T-helper 2 cell treated with Interferon-gamma antibody and Interleukin-4, amounts not matched to agents 5 μg/mL and 100 μg/mL, for 36 hours (primary cell): ENCODE measurements at places on chromosomes 2 and 18.

- DNase-seq: no peak
Observed at GRCh38 chr18:49632588-49632987, 70.7 kb downstream of the LIPG start.

- DNase-seq: no peak
Observed at GRCh38 chr2:50489092-50489491, 542.8 kb downstream of the NRXN1 start.

DNA sequence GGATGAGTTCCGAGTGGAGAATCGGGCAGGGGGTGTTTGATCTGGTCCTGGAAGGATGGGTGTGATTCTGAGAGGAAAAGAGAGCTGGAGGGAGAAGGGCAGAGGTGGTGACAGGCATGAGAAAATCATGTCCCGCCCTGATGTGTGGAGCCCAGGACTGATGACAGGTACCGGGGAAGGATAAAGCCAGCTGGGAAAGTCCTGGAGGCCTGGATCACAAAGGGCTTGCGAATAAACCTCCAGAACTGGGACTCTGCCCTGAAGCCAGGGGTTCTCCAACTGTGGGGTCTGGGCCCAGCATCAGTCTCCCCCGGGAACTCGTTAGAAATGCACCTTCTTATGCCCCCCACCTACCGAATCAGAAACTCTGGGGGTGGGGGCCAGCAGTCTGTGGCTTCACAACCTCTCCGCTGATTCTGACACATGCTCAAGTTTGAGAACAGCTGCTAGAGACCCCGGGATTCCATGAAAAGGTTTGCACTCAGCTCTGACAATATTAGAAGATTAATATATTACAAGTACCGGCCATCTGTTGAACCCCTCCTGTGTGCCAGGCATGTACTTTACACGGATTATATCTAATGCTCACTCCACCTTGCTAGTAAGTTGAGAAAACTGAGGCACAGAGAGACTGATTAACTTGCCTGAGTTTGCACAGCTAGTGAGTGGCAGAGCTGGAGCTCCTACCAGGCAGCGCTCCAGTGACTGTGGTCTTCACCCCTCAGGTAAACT, 8.0 kb downstream of the TNFRSF11A start:
- DNase-seq: no peak

GRCh38 chr18:23487738-23488570, 15.4 kb upstream of the RMC1 start:
- peak; percentile 51 for DNase-seq

- no peak for DNase-seq
Observed at GRCh38 chr2:227655454-227655853, 11.2 kb upstream of the SCYGR5 start.

DNA sequence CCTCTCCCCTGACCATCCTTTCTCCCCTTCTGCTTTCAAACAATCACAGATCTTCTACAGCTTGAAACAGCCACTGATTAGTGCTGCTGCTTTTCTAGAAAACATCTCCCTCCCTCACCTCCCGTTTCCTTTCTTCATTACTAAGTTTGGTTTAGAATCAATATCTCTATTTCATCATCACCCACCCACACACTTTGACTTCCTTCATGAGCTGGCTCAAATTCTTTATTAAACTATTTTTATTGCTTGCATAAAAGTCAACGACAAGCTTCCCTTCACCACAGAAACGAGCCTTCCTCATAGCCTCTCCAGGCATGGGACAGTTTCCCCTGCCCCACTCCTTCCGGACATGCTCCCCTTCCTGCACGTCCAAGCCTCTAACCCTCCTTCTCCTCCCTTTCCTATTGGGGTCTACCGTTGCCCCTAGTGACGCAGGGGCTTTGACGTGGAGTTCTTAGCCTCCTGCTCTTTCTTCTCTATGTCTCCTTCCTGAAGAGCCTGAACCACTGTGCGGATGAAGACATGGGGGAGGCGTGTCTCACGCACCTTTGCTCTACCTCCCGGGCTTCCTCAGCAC, 172.0 kb downstream of the AFF3 start:
- DNase-seq: no peak

- DNase-seq: no peak
Observed at GRCh38 chr18:74110976-74111375, 36.7 kb downstream of the FBXO15 start.

DNA sequence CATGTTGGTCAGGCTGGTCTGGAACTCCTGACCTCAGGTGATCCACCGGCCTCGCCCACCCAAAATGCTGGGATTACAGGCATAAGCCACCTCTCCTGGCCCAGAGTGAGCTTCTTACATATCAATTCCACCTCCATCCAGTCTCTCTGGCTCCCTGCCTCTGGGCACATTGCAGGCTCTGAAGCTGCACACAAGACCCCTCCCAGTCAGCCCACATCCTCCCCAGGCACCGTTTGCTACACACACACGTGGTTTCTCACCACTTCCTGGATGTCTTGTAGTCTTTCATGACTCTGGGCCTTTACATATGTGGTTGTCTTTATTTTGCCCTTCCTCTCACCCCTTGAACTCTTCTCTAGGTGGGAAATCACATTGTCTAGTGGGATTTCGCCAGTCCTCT, 64.0 kb upstream of the CABLES1 start:
- DNase-seq: peak; percentile 77

- no peak for DNase-seq
Observed at GRCh38 chr2:172204309-172204708, 101.6 kb upstream of the DLX2 start.

DNA sequence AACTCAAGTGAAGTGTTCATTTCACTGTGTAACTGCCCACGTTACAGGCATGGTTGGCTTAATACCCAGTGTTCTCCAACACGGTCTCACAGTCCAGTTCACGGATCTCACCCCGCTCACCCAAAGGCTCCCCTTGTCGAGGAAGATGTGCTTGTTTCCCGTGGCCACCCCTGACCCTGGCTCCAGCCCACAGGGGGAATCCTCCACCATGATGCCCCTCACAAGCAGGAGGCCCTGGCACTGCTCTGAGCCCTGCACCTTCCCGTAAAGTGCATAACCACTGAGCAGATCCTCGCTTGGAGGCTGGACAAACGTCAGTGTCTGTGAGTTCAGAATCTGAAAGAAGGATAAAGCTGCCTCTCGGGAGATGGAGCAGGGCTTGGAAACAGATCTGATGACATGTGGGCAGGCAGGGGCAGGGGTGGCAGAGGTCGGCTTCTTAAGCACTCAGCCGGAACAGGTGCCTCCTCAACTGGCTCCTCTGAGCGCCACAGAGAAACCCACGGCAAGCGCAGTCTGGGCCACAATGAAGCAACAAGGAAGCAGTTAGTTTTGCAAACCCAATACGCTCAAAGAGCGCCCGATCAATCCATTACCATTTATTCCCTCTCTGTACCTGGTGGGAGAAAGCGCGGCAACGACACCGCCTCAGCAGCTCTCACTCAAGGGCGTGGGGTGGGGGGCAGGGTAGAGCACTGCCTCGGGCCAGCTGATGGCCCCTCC, 17.6 kb downstream of the HDAC4 start:
- DNase-seq: no peak

GRCh38 chr2:82708681-82709080, 1750.4 kb downstream of the SUCLG1 start:
- DNase-seq: no peak

GRCh38 chr2:236682651-236683422, 113.2 kb downstream of the ACKR3 start:
- DNase-seq: no peak

DNA sequence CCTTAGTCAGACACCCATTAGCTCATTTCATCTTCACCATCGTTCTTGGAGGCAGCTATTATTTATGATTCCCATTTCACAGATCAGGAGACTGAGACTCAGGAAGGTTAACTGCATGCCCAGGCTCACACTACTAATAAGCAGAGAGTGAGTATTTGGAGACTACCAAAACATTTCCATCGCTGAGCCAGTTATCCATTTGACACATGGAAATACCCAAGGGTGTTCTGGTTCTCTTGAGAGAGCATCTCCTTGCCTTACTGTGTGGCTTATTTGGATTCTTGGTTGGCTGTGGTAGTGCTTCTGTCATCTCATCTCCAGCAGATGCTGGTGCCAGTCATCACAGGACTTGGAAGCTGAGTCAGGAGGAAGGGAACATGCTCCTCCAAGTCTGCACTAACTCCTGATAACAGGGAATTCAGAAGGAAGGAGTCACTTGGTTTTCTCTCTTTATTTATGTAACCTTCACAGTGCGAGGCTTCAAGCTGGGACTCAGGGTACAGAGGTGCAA, 55.2 kb downstream of the RASGRP3 start:
- no peak for DNase-seq

- DNase-seq: no peak
Observed at GRCh38 chr2:239112127-239112774, 264.4 kb downstream of the TWIST2 start.

DNA sequence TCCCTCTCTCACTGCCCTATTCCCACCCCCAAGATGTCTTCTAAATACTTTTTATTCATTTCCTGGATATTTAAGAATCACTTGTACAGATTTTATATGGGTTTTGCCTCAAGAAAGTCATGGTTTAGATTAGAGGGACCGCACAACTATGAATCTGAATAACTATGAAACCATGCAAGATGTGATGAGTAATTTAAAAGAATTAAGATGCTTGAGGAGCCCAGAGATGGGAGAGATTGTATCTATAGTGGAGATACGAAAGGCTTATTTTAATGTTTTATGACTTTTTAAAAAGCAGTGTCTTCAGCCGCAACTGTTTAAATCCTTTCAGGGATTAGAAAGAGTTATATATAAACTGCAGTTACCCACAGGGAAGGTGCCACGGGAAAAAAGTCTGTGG, 324.1 kb downstream of the LPIN1 start:
- DNase-seq: no peak

- DNase-seq: no peak
Observed at GRCh38 chr18:2529154-2529553, 42.2 kb downstream of the METTL4 start.

DNA sequence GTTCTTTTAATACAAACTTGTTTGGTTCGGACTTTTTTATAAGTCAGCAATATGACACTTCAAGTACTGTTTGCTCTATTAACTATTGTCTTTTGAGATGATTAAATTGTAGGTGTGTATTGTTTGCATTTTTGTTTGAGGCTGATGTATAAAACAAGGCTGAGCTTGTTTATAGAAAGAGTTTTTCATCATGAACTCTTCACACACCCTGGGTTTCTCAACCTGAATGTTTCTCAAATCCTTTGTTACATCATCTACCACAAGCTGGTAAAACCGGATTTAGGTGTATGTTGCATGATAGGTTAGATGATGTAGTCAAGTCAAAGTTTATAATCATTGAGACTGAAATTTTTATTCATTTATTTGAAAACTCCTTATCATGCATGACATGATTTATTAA, 335.2 kb upstream of the LRATD1 start:
- DNase-seq: no peak

GRCh38 chr2:26560892-26561291, 80.3 kb downstream of the CIB4 start:
- no peak for DNase-seq

DNA sequence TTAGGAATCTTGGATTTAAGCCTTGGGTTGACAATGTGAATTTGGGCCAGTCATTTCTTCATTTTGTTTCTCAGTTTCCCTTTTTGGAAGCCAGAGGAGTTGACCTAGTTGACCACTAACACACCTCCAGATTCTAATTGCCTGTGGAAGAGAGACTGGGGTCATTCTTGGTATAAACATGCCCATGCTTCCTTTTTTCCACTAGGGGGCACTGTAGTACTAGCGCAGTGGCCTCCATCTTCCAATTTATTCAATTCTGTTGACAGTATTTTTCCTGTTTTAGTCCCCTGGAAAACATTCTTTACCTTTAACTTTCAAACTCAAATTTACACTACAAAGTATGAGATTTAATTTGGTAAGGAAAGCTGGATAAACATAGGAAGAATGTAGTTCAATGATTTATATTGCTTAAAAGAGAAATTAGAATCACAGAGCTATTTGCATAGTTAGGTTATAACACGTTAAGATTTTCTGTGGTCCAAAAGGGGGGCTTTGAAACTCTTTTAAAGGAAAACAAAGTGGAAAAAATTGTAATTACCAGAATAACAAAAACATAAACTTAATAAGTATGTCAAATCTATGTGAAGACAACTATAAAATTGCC, 57.5 kb upstream of the AGPS start:
- DNase-seq: peak; percentile 18

DNA sequence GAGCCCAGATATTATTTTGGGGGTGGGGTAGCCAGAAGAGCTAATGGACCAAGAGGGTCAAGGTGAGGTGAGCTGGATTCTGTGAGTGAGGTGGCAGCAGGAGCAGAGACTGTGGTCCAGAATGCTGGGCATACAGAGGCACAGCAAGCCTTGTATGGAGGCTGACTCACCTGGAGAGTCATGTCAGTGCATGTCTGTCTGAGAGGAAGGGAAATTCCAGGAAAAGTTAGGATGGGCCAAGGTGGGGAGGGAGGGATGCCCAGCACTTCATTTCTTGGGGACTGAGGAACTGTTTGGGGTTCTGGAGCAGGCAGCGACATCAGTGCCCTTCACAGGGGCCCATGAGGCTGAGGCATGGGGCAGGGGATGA, 21.1 kb downstream of the PER2 start:
- DNase-seq: no peak

DNA sequence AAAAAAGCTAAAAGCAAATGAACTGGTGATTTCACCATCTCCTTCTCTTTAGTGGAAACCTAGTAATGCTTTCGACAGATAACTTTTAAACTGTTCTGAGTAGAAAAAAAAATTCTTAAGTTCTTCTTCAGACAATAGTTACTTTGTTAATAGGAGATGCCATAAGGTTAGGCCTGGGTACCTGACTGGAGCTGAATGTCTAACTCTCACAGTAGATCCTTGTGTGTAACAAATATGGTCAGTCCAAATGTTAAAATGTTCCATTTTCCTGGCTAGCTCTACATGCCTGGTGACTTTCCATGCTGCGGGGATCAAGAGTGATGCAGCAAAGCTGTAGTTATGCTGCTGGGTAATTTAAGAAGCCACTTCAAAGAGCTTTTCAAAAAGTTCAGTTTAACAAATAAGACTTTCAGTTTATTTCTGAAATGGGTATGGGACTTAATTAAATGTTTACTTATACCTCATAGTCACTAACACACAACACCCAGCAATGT, 264.0 kb upstream of the SESTD1 start:
- DNase-seq: no peak

- DNase-seq: no peak
Observed at GRCh38 chr18:8515142-8515865, 93.9 kb upstream of the RAB12 start.

- DNase-seq: no peak
Observed at GRCh38 chr18:66752733-66753132, 148.8 kb upstream of the CDH19 start.

DNA sequence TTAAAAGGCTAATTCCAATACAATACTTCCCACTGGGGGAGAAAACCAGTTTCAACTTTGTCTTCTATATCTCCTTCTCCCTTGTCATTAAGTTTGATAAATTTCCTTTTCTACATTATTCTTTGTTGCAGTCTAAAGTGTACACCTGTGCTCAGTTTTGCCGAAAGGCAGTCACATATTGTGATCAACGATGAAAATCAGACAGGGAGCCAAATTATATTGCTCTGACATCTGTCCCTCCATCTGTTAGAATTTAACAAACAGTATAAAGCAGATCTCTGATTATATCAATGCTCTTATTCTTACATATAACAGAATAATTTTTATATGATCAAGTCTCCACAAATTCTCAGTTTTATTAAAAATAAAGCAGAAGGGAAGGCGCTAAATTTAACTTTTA, 496.7 kb downstream of the NRXN1 start:
- DNase-seq: no peak
